ENCODE measurements at places on chromosomes 3 and 15. TPM values are rescaled to one million over a fixed set of nuclear protein-coding genes. Genes with fewer than 3 reads are reported as not detected.

DNA sequence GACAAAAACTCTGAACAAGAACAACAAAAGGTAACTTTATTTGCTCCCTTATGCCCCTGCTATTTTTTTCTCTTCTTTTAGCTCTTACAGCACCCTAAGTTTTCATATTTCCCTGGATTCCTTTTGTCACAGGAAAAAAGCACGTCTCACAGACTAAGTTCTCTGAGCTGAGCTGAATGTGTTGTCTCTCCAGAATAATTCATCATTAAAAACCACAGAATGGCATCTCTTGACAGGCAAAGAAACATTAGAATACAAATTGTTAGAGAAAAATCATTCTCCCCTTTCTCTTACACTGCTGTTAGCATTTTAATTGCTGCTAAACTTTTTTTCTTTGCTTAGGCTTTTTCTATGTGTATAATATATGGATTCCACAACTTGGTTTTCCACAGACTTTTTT is 48.7 kb upstream of the SECISBP2L start:
- no peak for DNase-seq

DNA sequence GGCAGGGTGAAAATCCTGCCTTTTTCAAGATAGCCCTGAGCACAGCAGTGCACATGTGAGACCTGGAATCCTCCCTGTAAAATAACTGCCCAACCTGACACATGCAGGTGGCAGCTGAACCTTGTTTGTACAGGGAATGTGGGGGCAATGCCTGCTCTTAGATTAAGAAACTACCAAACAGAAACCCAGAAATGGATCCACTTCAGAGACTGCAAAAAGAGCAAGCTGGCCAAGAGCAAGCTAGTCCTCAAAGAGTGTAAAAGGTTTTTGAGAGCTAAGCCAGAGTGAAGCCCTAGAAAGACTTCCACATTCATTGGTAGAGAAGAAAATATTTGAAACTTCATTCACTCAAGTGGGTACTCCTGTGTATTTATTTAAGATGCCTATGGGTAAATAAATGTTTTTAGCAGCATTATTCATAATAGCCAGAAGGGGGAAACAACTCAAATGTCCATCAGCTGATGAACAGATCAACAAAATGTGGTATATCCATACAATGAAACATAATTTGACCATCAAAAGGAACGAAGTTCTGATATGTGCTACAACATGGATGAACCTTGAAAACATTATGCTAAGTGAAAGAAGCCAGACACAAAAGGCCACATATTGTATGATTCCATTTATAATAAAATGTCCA is 96.0 kb upstream of the TSC22D2 start:
- DNase-seq = no peak

The LTK gene
- total RNA-seq = 0.57 TPM

The HHLA2 gene
- total RNA-seq = not detected

- no peak for DNase-seq
These were observed 74.7 kb upstream of the GOLGA6B start for GRCh38 chr15:72579814-72580213.

The LMAN1L gene
- not detected for total RNA-seq
